BJ (cell line): ENCODE measurements at places on chromosomes 3 and 15.

DNA sequence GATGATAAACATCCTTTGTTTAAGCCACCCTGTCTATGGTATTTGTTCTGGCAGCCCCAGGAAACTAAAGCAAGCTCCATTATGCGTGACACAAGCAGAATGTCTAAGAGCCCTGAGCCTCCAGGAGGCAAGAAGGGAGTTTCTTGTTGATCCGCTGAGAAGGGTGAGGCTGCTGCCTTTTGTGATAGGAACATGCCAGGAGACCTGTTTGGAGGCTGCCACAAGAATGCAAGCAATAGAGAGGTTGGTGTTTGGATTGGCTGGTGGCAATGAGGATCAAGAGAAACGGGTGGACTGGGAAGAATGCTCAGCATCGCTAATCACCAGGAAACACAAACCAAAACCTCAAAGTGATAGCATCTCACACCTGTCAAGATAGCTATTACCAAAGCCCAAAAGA lies 104.8 kb downstream of the ASB7 start:
- DNase-seq = no peak

GRCh38 chr3:31973081-31973480 lies 8.0 kb downstream of the OSBPL10 start:
- no peak for DNase-seq

GRCh38 chr15:57037548-57037947 lies 119.1 kb downstream of the TCF12 start:
- no peak for DNase-seq

GRCh38 chr15:65981837-65982626 lies 112.7 kb downstream of the RAB11A start:
- no peak for DNase-seq

- DNase-seq = no peak
Observed at GRCh38 chr3:58683001-58683458, 16.5 kb upstream of the FAM3D start.

DNA sequence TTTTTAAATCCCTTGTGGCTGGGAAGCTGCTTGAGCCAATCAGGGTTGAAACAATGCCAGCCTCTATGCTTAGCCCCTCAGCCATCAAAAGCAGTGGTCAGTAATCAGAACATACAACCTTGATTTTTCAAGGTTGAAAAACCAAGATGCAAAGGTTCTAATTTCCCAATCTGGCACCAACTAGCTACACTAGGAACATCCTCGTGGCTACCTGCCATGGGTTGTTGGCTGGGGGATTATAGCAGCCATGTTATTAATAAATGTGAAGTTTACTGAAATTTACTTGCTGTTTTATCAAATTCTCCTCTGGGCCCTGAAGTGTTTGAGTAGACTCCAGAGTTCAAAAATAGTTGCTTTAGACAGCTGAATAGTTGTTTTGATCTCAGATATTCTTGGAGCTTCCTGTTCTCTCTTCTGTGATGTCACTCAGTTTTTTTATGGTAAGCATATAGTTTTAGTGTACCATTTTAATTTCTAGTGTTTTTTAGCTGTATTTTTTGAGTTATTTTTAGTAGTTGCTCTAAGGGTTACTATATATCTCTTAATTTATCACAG lies 31.9 kb downstream of the PCCB start:
- DNase-seq = no peak
